ENCODE measurements at places on chromosomes 11 and 22. TPM values are rescaled to one million over a fixed set of nuclear protein-coding genes. Genes with fewer than 3 reads are reported as not detected.

GRCh38 chr11:105670811-105671210, 60.9 kb downstream of the GRIA4 start:
- no peak for DNase-seq

Gene LIPT2
- total RNA-seq: 3.2 TPM

DNA sequence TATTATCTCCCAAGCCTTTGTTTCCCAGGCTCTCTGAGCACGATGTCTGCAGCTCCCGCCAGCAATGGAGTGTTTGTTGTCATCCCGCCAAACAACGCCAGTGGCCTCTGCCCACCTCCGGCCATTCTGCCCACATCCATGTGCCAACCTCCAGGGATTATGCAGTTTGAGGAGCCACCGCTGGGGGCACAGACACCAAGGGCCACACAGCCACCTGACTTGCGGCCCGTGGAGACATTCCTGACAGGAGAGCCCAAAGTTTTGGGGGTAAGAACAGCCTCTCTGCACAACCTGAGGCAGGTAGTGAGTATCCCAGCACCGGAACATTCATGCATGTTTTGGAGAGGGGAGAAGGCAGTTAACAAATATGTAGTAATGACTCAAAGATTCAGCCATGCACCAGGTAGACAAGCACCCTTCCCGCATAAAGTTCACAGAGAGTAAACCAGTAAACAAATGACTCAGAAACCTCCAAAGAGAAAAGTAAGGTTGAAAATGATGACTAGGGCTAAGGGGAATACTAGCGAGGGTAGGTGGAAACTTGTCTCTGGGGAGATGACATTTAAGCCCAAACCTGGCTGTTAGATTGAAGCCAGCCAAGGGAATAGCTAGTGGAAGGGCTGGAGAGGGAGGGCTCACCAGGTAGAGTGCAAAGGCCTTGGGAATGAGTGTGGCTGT, 7.2 kb downstream of the MS4A15 start:
- DNase-seq: no peak

DNA sequence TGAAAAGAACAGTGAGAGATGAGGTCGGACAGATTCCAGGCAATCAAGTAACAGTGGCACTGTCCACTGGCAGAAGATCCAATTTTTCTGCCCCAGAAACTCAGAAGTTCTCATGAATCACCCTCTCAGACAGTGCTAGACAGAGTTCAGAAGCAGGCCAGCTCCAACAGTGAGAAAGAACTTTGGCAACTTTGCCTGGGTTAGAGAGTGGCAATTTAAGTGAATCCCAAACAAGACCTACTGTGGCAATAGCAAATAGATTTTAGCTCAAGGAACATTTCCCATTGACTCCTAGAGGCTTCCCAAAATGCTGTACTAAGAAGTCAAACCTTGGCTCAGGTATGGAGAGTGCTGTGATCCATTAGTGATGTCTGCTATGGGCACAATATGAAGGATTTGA, 12.3 kb downstream of the CD44 start:
- DNase-seq: no peak

DNA sequence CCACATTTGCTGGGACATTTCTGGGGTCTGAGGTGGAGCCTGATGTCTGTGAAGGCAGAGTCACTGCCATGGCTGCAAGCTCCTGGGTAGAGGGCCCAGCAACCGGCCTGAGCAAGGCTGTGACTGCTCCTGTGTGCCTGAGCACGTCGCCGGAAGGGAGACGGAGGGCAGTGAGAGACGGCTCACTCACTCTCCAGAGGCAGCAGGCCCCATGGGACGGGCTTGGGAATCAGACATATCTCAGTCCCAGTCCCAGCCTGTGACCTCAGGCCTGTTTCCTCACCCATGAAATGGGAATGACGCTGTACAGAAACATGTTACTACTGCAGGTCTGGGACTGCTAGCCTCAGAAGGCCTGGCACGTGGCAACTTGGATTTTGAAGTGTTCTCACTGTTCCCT, 36.4 kb upstream of the RASL10A start:
- DNase-seq: no peak
